ENCODE measurements at places on chromosomes 6 and 20.

- DNase-seq, result peak; percentile 24
These were observed 8.8 kb downstream of the CLDN20 start for GRCh38 chr6:155272353-155273232.

DNA sequence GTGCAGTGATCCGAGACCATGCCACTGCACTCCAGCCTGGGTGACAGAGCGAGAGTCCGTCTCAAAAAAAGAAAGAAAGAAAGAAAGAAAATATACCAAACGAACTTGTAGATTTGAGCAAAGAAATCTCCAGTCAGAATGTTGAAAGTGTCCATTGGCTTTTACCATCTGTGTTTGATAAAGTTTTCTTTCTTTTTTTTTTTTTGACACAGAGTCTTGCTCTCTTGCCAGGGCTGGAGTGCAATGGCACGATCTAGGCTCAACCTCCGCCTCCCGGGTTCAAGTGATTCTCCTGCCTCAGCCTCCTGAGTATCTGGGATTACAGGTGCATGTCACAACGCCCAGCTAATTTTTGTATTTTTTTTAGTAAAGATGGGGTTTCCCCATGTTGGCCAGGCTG is 21.3 kb downstream of the BAK1 start:
- DNase-seq, result no peak

DNA sequence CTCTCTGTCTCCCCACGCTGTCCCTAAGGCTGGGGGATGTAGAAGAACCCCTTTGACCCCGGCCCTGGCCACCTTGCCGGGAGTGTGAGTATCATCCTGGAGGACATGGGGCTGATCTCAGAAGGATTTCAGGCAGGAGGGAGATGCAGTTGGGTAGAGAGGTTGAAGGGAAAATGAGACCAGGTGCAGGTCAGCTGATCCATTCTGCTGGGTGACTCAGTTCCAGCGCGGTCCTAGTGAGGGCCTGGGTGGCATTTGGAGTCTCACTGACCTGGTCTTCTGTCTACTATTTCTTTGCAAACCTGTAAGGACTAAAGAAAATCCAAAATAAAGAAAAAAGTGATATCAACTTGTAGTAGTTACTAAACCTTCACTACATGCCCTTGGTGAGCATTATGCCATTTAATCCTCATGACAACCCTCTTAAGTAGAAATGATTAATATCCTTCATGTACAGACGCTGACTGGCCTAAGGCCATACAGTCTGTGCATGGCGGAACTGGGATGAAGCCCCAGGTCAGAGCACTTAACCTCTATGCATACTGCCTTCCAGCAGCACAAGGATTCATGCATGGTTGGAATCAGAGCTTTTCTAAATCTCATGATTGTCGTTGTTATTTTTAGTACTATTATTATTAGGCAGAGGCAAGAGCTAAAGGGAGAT is 106.3 kb downstream of the ZDHHC14 start:
- DNase-seq, result no peak

GRCh38 chr6:32933661-32934085 is 7.2 kb downstream of the HLA-DMB start:
- peak; percentile 86 for DNase-seq

- DNase-seq, result no peak
These were observed 44.6 kb upstream of the NT5E start for GRCh38 chr6:85405175-85405852.

DNA sequence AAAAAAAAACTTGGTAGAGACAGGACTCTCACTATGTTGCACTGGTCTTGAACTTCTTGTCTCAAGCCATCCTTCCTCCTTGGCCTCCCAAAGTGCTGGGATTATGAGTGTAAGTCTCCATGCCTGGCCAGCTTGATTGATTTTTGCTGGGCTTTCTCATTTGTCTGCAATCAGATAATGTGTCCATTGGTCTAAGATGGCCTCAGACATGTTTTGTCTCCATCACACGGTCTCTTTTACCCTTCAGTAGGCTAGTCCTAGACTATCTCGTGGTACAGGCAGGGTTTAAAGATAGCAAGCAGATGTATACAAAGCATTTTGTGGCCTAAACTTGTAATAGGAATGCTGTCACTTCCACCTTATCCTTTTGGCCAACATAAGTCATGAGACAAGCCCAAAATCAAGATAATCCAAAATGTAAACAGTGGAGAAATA is 289.1 kb downstream of the TFAP2B start:
- DNase-seq, result no peak

DNA sequence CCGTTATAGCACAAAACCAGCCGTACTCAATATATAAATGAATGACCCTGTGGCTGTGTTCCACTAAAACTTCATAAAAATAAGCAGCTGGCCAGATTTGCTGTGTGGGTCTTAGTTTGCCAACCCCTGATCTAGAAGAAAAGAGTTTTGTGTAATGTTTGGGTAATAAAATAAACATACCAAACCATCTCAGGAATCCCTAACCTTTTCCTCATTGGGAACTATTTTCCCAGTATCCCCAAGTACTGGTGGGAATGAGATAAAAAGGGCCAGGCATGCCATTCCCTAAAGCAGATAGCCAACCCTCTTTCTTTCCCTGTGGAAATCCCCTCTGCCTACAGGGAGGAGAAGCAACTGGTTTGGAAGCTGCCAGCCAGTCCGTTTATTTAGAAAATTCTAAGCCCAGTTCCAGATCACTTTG is 169.1 kb upstream of the AKAP12 start:
- DNase-seq, result peak; percentile 16

- DNase-seq, result no peak
These were observed 214.3 kb upstream of the LAMP5 start for GRCh38 chr20:9300080-9300479.

DNA sequence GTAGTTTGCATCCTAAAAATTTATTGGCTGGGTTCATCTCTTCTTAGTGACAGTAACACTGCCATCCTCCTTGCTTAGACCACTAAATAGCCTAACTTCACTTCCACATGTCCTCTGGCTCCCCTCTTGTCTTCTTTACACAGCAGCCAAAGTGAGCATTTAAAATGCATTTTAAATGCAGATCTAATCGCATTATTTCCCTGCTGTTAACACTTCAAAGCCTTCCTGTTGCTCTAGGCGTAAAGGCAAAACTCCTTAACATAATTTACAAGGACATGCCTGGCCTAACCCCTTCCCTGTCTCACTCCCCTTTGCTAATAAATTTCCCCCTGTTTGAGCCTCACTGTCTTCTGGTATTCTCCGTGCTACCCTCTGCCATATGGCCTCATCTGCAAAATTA is 26.5 kb downstream of the NKAIN2 start:
- no peak for DNase-seq

DNA sequence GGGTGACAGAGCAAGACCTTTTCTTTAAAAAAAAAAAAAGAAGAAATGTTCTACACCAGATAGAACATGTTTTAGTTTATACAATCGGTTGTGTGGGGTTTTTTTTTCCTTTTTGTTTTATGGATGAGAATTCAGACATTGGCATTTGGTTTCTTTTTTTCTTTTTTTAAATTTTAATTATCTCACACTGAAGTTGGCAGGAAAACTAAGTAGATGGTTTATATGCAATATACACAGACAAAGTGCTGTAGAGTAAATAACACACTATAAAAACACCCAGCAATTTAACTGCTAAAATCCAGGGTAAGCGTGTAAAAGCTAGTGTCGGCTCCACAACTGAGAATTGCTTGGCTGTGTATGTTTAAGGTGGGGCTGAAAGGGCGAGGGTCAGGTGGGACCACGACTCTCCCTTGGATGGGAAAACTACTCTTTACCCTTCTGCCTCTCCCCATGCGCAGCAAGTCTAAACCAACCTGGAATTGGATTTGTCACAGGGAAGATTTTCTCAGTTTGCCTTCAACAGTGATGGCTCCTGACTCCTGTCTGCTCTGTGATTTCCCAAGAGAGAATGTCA is 147.1 kb upstream of the MARCKS start:
- no peak for DNase-seq

DNA sequence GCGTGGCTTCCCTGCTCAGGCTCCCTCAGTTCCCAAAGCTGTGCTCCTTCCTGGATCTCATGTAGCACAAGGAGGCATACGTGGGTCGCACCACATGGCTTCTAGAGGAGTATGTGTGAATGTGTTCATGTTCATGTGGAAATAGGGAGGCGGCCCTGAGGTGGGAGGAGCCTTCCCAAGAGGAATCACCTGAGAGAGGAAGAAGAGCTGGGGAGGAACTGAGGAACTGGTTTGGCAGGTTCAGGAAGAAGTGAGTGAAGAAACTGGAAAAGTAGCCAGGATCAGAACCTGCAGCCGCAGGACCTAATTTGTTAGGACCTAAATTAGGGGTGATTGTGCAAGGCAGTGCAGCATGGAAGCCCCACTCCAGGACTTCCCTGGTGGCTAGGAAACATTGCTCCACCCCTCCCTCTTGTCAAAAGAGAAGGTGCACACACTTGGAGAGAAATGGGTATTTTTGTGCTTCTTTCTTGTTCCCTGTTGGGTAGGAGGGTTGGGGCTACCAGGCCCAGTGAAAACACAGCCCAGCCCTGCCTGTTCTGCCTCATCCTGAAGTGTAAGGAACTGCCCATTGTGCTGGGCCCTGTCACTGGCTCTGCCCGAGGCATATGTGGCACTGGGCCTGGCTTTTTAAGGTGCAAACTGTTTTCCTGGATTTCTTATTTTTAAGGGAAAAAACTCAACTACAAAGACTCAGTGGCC is 20.7 kb downstream of the SYNJ2 start:
- no peak for DNase-seq

DNA sequence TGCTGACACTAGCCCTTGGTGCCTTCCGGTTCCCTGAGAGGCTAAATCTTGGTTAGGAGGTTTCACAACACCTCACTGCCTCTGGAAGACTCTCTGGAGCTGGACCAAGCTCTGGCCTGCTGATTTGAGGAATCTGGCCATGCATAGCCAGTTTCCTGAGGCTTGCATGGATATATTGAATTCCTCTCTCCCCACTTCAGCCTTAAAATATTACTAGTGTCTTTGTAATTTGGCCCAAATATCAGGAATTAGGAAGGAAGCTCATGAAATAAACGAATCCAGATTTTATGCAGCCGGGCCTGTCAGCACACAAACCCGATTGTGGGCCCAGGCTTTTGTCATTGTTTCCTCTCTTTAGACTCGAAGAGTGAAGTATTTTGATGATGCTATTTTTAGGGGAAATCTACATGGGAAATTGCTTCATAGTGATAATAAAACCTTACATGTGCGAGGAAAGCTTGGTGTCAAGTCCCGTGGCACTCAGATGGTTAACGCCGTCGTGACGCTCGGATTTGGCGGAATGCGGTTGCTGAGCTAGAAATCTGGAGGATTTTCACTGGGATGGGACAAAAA is 144.4 kb downstream of the PHACTR3 start:
- peak; percentile 94 for DNase-seq

DNA sequence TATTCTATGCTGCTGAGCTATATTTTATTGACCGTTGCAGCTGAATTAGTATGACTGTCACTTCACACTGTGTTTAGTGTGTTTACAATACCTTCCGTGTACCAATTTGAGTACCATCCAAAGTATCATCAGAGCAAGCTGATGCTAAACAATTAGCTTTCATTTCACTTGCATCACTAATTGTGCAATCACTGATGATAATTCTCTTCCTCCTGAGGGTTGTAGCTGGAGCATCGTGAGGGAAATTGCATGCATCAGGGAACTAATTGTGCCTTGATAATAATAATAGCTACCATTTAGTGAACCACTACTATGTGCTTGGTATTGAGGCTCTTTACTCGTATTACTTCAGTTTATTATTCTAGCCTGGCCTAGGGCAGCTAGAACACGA is 384.8 kb upstream of the SOX4 start:
- DNase-seq, result no peak

DNA sequence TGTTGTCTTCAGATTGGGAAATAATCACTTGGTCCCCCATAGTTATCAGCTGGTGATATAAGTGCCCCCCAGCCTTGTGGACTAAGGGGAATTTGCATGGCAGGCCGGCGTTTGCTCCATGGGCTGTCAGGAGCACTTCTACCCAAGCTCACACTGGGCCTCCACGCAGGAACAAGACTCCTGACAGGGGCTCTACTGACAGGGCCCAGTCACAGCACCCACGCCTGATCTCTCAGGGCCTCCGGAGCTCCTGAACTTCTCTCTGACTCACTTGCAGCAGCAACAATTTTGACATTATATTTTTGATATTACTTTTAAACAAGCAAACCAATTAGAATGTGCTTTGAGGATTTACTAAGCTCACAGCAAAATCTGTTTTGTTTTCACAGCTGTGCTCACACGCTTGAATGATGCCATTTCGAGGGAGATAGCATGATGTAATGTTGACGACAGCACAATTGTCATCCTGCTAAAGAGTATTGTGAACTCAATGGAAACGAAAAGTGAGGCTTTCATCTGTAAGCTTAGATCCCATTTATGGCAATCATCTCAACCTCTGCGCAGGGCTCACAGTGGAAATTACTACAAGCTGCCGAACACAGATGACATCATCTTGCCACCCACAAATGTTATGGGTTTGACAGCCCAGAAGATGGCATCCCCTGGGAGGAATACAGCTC is 28.7 kb upstream of the TXNDC5 start:
- peak; percentile 28 for DNase-seq

DNA sequence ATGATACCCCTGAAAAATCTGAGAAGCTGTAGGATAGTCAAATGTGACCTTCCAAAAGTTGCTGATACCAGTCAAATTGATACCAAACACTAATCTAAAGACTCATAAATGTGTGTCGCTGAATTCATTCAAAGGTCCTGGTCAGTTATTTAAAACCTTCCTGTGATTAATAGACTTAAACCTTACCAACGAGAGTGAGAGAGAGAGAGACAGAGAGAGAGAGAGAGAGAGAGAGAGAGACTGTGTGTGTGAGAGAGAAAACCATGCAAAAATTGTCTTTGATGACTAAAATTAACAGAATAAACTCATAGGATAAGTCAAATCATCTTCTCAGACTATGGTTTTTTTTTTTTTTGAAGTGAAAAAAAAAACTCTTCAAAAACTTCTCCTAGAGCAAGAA is 370.9 kb upstream of the HS3ST5 start:
- DNase-seq, result no peak

DNA sequence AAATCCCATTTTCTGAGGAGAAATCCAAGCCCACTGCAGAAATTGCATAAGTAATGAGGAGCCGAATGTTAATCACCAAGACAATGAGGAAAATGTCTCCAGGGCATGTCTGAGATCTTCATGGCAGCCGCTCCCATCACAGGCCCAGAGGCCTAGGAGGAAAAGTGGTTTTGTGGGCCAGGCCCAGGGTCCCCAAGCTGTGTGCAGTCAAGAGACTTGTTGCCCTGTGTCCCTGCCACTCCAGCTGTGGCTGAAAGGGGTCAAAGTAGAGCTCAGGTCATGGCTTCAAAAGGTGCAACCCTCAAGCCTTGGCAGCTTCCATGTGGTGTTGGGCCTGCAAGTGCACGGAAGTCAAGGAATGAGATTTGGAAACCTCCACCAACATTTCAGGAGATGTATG is 276.6 kb downstream of the KHDRBS2 start:
- no peak for DNase-seq

GRCh38 chr6:53045891-53046673 is 19.1 kb upstream of the FBXO9 start:
- DNase-seq, result no peak

GRCh38 chr20:50788045-50788991 is 6.5 kb upstream of the BCAS4 start:
- peak; percentile 70 for DNase-seq

GRCh38 chr6:23415819-23416427 is 710.1 kb upstream of the NRSN1 start:
- no peak for DNase-seq

- no peak for DNase-seq
These were observed 32.4 kb downstream of the SLC16A10 start for GRCh38 chr6:111119571-111120329.

GRCh38 chr6:56101141-56101553 is 146.2 kb downstream of the COL21A1 start:
- DNase-seq, result peak; percentile 39

- peak; percentile 31 for DNase-seq
These were observed 147.9 kb upstream of the BTBD3 start for GRCh38 chr20:11769825-11770224.

- DNase-seq, result no peak
These were observed 321.6 kb downstream of the CDH4 start for GRCh38 chr20:61573415-61574305.

All from GM03348 (cell line).